NCI-H524 treated with DMSO at 0.1 percent for 48 hours (cell line): ENCODE measurements at places on chromosomes 7 and 10.

GRCh38 chr7:36565792-36566356, 158.4 kb downstream of the AOAH start:
- no peak for DNase-seq

DNA sequence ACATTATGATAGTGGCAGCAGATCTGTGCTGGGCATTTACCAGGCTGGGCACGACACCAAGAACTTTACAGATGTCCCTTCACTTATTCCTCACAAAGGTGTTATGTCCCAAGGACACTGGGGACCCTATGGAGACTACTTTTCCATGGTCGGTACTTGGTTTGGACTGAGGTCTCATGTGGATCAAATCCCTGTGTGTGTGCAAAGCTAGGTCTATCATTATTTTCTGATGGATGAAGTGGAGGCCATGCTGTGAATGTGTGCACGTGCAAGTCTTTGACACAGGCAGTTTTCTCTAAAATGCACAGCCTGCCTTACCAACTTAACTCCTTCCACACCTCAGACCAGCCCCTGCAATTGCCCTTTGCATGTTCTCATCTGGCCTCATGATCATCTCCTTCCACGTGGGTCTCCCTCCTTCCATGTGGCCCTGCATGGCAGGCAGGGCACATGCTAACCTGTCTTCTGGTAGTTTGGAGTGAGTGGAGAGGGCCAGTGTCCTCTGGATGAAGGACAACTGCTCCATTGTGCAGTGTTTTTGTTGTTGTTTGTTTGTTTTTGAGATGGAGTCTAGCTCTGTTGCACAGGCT, 16.0 kb upstream of the ZNF273 start:
- DNase-seq = no peak

DNA sequence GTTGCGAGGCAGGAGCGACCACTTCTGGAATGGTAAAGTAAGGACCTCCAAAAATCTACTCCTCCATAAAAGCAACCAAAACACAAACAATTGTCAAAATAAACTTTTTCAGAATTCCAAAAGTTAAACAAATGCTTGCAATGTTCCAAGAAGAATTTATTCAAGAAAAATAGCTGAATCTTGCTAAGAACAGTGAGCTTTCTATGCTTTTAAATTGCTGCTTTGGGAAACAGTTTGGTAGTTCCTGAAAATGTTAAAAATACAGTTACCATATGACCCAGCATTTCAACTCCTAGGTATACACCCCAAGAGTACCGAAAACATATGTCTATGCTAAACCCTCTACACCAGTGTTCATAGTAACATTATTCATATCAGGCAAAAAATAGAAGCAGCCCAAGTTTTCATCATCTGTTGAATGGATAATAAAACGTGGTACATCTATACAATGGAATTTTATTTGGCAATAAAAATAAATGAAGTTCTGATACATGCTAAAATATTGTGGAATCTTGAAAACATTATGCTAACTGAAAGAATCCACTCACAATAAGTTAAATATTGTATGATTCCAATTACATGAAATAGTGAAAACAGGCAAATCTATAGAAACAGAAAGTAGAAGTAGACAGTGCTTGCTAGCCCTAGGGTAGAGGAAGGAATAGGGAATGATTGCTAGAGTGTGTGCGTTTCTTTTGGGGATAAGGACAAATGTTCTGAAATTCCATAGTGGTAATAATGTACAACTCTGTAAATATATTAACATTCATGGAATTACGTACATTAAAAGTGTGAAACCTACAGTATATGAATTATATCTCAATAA, 57.0 kb downstream of the LRRN3 start:
- no peak for DNase-seq

DNA sequence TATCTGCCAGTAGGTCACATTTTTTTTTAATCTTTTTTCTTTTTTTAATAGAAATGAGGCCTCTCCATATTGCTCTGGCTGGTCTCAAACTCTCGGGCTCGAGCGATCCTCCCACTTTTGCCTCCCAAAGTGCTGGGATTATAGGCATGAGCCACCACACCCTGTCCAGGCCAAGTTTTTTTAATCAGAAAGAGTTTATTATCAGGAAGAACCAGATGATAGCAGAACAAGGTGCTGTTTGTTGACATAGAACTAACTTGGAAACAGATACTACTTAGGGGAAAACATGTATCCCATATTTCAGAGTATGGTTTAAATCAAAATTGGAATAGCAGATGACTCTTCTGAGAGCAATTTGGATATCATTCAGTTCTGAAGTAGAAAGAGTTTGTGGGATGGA, 118.6 kb downstream of the NRF1 start:
- no peak for DNase-seq

- no peak for DNase-seq
These were observed 8.3 kb downstream of the FAM20C start for GRCh38 chr7:200704-201103.

- DNase-seq = no peak
These were observed 138.7 kb downstream of the PTPN20 start for GRCh38 chr10:47049906-47050305.

DNA sequence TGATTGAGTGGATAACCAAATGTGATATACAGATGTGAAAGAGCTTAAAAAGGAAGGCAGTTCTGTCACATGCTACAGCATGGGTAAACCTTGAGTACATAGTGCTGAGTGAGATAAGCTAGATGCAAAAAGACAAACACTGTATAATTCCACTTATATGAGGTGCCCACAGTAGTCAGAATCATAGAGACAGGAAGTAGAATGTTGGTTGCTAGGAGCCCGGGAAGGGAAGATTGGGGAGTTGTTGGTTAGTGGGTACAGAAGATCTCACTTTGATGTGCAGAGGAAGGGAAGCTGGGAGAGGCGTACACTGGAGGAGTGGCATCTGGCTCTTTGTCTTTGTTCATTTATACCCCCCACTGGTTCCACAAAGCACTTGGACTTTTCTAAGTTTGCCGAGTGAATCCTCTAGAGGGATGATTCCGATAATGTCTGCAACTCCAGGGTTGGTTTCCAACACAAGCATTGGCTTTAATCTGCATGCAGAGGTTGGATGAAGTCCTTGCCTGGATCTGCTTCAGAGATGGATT, 39.5 kb downstream of the TSPAN14 start:
- no peak for DNase-seq

GRCh38 chr7:150811-151221, 41.6 kb upstream of the FAM20C start:
- DNase-seq = no peak

DNA sequence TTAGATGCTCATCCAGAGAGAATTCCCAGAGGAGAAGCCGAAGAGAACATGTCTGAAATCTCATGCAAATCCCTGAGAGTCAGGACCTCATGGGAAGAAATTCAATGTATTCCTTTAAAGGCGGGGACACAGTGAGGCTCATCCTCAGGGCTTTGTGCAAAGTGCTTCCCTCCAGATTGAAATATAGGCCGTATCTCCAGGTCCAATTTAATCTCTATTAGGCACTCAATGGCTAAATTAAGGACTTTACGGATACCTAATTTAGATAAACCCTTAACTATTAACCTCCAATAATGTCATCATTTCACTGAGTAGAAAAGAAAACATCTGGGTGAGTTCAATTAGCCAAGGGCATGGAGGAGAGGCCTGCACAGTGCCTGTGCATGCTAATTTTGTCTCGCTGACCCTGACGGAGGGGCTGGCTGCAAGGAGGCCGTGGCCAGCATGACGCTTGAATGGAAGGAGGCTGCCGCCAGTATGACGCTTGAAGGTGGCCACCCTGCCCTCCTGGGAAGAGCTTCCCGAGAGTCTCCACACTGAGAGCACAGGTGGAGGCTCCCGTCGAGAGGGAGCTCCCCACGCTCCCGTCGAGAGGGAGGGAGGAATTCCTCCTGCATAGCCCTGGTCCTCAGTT, 287.6 kb downstream of the ADARB2 start:
- DNase-seq = no peak

DNA sequence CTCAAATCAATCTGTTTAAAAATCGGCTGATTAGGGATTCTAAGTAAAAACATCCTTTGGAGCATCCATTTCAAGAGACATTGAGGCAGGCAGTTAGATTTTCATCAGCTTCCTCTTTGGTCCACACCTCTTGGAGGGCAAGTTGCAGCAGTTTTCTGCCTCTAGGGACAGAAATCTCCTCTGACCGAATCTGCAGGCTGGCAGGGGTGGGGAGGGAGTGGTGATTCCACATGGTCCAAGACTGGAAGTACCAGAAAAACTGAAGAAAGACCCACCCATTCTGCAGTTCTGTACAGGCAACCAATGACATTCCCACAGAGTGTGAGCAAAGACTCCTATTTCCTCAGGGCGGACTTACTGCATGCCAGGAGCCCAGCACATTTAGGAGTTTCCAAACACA, 29.0 kb downstream of the FGFBP3 start:
- DNase-seq = no peak

DNA sequence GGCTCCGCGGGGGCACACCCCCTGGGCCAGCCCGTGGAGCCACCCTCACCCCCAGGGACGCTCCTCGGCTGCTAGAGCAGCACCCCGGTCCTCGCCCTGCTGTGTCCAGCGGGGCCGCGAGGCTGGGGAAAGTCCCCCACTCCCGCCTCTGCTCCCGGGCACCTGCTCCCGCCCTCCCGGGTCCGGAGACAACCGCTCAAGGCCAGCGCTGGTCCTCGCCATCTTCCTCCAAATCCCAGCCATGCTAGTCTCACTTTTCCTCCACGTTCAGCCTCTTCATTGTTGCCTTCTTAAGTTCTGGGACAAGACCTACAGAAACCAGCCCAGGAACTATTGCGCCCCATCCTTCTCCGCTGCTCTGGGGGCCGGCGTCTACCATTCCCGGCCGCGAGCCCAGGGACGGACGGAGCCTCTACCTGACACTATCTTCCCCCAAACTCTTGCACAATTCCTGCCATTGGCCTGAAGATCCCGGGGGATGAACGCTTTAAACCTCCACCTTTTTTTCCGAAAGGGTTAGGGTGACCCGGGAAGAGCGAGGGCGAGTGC, 4.8 kb upstream of the KCP start:
- no peak for DNase-seq

- DNase-seq = peak; percentile 91
These were observed 1094.1 kb downstream of the DNAJB9 start for GRCh38 chr7:109663806-109664205.

GRCh38 chr7:131431289-131431688, 103.6 kb downstream of the MKLN1 start:
- DNase-seq = no peak

- DNase-seq = no peak
These were observed 26.9 kb downstream of the ASAH2 start for GRCh38 chr10:50224330-50224952.

- no peak for DNase-seq
These were observed at the start of gene PRR15 for GRCh38 chr7:29563590-29564495. Gene PRR15 (plus strand): TSS chr7:29563835. CDS start chr7:29566330, 2,495 bp downstream.

GRCh38 chr10:97434055-97434454, 8.1 kb downstream of the PGAM1 start:
- no peak for DNase-seq

DNA sequence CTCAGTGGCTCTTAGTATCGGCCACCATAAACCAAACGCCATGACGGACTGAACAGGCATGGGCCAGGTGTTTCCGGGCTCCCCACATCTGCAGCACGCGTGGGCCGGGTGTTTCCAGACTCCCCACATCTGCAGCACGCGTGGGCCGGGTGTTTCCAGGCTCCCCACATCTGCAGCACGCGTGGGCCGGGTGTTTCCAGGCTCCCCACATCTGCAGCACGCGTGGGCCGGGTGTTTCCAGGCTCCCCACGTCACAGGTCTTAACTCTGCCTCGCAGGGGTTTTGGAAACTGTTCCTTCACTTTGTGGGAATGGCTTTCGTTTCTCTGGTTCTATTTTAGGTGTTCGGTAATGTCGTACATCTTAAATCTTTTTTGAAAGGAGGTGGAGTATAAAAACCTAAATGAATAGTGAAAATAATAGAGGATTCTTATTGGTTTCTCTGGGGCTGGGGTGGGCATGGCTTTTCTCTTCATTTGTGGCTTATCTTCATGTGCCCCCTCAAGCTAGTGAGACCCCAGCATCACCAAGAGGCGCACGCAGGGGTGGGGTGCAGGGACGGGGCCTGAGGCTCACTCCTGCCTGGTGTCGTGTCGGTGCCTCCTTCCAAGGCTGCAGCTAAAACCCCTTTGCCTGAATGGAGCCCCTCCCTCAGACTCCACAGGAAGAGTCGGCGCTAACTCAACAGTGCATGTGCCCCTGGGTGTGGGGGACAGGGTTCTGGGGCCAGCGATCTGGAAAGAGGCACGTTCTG, 126.3 kb downstream of the WDR37 start:
- DNase-seq = no peak

- DNase-seq = no peak
These were observed 24.3 kb downstream of the FAM20C start for GRCh38 chr7:216360-217300.
